Activated naive CD8-positive, alpha-beta T cell treated with anti-CD3 and anti-CD28 coated beads, Interleukin-2, amount 10 ng/mL, durations not matched to agents 7 days and 5 days (primary cell): ENCODE measurements at places on chromosomes 7 and 10. TPM values are rescaled to one million over a fixed set of nuclear protein-coding genes. Genes with fewer than 3 reads are reported as not detected.

Gene DIP2C
- total RNA-seq: 1.7 TPM

Gene UCN3
- not detected for total RNA-seq

DNA sequence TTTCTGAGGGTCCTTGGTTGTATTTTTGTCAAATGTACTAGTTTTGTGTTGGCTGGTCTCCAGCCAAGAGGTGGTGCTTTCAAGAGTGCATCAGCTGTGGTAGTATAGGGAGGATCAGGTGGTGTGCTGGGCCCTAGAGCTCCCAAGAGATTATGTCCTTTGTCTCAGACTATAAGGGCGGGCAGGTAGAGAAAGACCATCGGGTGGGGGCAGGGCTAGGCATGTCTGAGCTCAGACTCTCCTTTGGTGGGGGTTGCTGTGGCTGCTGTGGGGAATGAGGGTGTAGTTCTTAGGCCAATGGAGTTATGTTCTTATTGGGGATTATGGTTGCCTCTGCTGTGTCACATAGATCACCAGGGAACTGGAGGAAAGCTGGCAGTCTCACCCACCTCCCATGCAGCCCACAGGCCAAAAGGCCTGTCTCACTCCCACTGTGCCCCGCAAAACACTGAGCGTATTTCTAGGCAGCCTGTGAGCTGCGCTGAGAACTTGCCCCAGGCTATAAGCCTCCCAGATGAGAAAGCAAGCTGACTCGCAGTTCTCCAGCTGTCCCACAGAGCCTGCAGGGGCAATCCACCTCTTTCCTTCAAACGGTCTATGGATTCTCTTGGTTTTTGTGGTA, 1066.7 kb downstream of the GRM8 start:
- no peak overlapping the region for H3K27ac ChIP-seq
- DNase-seq: no peak
- no peaks in the 10 kb centered on the region for H3K4me1 ChIP-seq
- no peaks in the 10 kb centered on the region for H3K36me3 ChIP-seq
- no peak overlapping the region for H3K4me3 ChIP-seq
- H3K27me3 ChIP-seq: no peaks in the 10 kb centered on the region

DNA sequence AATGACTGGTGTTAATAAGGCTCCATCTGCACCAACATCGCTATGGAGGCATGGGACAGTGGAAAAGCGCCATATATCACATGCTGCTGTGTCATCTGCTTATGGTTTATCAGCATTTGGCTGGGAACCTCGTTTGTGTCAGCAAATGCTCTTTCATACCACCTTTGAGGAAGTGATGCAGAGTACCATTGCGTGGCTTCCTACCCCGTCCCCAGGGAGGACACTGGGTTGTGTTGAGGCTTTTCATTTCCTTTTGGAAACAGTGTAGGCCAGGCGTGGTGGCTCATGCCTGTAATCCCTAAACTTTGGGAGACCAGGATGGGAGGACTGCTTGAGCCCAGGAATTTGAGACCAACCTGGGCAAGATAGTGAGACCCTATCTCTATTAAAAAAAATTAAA, 6.8 kb downstream of the TACR2 start:
- no peaks in the 10 kb centered on the region for H3K27me3 ChIP-seq
- H3K27ac ChIP-seq: no peak overlapping the region
- no peak overlapping the region for H3K4me3 ChIP-seq
- peaks cover 1% of the 10 kb centered on the region for H3K36me3 ChIP-seq

- no peaks in the 10 kb centered on the region for H3K36me3 ChIP-seq
- no peak for DNase-seq
- no peak overlapping the region for H3K27ac ChIP-seq
- no peak overlapping the region for H3K4me3 ChIP-seq
Measured at GRCh38 chr7:128904381-128905197, 5.9 kb downstream of the KCP start.
